ENCODE measurements at places on chromosomes 2 and 18. TPM values are rescaled to one million over a fixed set of nuclear protein-coding genes. Genes with fewer than 3 reads are reported as not detected.

SERPINB12 gene
- polyA plus RNA-seq: 0.34 TPM

POTEI gene
- 0.07 TPM for polyA plus RNA-seq

NOP58 gene
- polyA plus RNA-seq: 67.0 TPM

DNA sequence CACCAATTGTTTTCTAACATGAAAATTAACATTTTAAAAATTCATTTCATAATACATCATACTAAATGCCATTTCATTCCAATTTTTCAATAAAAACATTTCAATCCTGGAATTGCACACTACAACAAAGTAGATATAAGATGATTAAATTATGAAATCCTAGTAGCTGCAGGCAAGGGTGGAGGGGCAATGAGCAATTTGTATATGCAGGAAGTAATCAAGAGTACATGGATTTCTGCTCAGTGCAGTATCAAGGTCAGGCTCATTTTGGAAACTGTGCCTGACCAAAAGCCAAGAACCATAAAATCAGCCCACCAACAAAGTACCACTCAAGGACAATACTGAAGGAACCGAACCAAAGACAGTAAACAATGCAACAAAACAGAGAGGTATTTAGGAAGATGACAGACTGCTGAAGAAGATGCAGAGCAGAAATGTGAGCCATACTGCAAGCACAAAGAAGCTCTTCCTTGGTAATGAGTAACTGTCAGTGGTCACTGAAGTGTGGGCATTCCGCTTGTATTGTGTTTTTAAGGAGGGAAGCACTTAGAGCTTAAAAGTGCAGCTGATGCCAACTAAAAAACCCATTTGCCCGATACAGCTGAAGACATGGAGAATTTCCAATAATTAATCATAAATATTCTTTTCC, 34.5 kb upstream of the DSEL start:
- DNase-seq: no peak

- DNase-seq: no peak
These were observed 55.9 kb downstream of the LYPD6B start for GRCh38 chr2:149094217-149095015.
